ENCODE measurements at places on chromosomes 7 and 10.

GRCh38 chr7:25844102-25844870, 307.7 kb upstream of the NFE2L3 start:
- no peak for DNase-seq

GRCh38 chr7:55563596-55564325, 8.5 kb downstream of the VOPP1 start:
- no peak for DNase-seq

GRCh38 chr10:22002591-22003176, 846 bp downstream of the DNAJC1 start:
- peak; percentile 28 for DNase-seq

DNA sequence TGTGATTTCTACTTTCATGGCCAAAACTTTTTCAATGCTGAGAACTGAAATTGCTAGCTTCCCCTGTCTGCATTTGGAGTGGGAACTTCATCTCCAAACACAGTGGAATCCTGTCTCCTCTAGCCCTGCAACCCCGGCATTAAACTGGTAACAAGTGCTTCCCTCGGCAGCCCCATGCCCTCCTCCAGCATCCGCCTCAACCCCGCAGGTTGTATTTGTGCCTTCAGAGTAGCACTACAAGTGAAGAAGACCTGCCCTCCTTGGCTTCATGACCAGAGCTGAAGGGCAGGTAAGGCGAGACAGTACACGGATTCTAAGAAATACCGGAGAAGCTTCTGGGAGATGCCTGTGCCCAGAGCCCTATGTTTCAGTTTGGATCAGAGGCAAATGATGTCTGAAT, 16.9 kb downstream of the C10orf53 start:
- DNase-seq = no peak

- DNase-seq = no peak
Observed at GRCh38 chr7:38905056-38905759, 3.8 kb downstream of the VPS41 start.

GRCh38 chr7:75624134-75624832, 114.5 kb downstream of the HIP1 start:
- DNase-seq = peak; percentile 97

DNA sequence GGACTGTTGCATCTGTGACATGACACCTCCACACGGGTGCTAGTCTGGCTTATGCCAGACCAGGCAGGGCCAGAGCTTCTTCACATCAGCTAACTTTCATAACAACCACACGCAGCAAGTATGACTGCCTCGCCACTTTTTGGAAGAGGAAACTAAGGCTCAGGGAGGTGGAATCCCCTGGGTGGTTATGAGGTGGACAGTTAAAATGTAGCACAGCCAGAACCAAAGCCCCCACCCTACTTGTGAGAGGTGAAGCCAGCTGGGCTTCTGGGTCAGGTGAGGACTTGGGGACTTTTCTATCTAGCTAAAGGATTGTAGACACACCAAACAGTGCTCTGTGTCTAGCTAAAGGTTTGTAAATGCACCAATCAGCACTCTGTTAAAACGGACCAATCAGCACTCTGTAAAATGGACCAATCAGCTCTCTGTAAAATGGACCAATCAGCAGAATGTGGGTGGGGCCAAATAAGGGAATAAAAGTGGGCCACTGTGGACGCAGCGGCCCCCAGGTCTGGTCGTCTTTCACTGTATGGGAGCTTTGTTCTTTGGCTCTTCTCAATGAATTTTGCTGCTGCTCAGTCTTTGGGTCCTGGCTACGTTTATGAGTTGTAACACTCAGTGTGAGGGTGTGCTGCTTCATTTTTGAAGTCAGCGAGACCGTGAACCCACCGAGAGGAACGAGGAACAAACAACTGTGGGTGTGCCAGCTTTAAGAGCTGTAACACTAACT, 171.0 kb downstream of the PTPN20 start:
- no peak for DNase-seq

DNA sequence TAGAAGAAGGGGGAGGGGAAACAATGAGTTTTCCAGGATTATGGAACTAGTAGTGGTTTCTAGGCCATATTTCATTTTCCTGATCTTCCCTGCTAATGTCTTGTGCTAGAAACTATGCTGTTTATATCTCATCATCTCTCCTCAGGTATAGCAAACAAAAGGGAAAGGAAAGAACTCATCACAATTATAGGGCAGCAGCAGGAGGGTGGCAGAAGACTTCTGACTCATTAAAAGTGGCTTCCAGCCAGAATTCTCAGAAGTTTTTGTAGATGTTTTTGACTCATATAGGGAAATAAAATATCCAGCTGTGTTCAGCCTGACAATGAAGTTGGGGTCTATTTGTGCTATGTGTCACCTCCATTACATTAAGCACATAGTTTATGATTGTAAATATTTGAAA, 6.5 kb downstream of the AHR start:
- peak; percentile 68 for DNase-seq

DNA sequence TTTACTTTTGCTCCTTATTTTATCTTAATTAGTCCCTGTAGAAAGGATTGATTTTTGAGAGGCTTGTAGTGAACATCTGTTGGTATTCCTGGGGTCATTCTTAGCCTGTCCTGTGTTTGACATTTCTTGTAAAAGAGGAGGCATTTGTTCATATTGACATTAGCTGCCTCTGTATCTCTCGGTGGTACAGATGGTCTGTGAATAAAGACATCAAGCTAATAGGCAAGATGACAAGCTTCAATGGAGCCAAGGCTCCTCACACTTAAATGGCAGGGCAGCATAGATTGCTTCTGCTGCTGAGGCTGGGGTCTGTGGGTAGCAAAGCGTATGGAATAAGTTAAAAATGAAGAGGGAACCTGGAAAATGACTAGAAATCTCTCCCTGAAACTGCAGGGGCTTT, 687.6 kb downstream of the LRMDA start:
- no peak for DNase-seq

DNA sequence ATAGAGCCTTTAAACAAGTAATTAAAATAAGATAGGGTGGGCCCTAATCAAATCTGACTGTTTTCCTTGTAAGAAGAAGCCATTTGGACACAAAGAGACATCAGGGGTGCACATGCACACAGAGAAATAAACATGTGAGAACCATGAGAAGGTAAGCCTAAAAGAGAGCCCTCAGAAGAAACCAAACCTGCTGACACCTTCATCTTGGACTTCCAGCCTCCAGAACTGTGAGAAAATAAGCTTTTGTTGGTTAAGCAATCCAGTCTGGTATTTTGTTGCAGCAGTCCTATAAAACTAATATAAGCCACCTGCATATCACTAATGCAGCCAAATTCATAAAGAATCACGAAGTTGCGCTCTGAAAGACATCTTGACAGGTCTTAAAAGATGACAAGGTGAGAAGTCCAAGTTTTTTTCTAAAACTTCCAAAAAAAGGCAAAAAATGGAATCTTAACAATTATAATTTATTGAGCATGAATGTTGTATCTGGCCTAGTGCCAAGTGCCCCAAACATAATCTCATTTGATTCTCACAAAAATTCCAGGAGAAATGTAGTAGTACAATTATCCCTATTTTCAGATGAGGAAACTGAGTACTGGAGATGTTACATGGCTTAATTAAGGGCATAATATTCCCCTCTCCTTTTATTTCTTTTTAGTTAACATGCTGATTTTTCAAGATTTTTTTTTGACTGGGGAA, 34.3 kb upstream of the FAM133B start:
- no peak for DNase-seq

DNA sequence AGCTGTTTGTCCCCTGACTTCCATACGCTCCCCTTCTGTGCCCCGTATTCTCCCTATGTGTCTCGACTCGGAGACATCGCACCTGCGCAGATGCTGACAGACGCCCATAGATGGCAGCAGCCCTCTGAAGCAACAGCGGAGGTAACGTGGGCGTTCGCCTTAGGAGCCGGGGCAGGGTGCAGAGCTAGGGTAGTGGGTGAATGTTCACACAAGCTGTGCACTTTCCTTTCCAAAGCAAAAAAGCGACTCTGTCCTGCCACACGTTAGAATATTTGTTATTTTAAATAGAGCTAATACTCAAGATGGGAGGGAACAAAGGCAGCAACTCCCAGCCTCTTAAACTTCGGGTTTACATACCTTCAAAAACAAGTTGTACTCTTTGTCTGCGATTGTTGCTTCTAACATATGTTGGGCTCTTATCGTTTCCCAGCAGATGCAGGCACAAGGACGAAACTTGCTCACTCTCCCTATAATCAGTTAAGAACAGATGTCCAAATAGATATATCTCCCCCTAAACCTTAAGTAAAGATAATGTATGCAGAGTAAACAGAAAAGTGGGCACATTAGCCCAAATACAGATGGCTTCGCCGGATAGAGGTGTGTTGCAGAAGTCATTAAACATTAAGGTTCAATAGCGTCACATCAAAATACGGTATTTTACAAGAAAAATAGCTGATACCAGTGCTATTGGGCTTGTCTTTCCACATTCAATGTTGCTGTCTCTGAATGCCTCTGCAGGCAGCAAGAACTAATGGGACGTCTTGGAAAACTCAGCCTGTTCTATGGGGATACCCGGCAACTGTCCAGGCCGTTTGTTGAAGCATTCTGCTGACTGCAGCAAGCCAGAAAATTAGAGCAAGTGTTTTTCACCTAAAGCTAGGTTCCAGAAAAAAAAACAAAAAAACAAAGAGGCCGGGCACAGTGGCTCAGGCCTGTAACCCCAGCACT, 340.3 kb upstream of the PRKCQ start:
- DNase-seq = peak; percentile 83

DNA sequence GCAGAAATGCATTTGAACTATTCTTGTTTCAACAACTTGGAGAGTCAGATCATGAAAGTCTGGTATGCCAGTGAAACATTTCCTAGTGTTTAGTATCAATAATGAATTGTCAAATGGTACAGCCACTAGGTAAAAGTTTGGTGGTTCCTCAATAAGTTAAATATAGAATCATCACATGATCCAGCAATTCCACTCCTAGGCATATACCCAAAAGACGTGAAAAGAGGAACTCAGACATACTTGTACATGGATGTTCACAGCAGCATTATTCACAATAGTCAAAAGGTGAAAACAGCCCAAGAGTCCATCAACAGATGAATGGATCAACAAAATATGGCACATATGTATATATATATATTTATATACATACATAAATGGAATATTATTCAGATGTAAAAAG, 67.0 kb upstream of the HPS1 start:
- no peak for DNase-seq

- DNase-seq = no peak
Observed at GRCh38 chr10:26939290-26939961, 78.7 kb upstream of the ABI1 start.

DNA sequence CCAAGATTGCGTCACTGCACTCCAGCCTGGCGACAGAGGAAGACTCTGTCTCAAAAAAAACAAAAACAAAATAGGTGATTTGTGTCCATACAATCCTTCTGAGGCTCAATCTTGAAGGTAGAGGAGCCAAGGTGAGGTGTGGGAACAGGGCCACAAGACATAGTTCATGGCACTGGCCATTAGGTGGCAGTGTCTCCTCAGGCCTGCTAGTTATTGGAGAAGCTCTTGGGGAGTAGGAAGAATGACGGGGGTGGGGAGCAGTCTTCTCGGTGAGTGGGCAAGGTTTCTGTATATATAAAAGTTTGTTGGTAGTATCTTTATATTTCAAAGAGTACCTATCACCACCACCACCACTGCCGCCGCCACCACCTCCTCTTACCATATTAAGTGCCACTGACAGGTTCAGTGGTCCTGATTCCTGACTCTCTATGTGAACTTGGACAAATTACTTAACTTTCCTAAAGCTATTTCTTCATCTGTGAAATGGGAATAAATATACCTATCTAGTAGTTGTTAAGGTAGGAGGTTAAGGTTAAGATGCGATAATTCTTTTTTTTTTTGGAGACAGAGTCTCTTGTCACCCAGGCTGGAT, 24.0 kb downstream of the CCSER2 start:
- peak; percentile 46 for DNase-seq

DNA sequence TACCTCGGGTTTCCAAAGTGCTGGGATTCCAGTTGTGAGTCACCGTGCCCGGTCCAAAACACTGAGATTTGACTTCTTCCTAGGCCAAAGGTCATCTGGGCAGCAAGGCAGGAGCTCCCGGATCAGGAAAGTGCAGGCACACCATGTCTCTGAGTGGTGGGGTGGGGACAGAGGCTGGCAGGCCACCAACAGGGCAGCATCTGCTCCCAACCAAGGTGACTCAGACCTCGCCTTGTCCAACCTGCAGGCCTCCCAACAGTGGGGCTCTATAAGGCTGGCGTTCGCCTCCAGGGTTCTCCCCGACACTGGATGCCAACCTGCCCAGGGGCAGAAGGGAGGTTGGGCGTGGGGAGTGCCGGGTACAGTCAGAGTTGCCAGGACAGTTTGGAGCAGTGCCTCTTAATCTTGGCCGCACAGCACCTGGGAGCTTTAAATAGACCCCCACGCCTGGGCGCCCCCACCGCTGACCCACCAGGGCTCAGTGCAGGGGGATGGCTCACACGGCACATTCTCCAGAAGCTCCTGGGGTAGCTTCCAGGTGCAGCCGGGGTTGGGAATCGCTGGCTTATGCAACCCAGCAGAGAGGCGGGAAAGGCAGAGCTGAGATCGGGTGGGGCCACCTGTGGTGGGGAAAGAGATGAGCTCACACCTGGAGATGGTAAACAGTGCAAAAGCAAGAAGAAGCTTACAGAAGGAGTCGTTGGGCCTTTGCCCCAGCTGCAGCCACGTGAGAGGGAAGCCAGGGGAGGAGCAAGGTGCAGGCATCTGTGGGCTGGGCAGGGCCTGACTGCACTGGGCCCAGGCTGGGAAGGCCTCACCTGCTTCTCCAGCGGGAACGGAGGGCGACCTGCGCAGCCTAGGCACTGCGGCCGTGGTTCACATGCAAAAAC, 10.9 kb downstream of the CALML5 start:
- DNase-seq = no peak

- DNase-seq = no peak
Observed at GRCh38 chr7:2968616-2969397, 74.9 kb downstream of the CARD11 start.

DNA sequence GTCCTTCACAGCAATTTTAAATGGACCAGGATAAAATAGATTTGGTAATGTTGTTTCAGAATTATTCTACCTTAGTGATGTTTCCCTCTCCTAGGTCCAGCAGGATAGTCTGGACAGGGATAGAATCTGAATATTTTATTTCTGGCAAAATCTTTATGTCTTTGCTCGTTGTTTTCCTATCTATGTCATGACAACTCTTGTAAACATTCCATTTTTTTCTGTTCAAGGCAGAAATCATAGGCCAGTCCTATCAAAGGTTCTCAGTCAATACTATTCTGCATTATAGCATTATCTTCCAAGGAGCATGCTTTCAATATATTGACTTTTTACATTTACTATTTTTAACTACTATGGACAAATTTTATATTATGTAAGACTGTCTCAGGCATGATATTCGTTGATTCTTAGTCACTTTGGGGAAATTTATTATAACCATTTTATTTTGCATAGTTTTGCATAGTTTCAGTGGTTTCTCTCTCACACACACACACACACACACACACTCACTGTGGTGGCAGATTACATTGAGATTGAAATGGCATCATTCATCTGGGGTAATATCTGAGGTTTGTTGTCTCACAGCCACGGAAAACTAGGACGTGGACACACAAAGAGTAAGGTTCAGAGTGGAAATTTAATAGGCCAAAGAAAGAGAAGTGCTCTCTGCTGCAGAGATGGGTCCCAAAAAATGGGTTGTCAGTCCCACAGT, 17.2 kb downstream of the TAS2R60 start:
- no peak for DNase-seq

- no peak for DNase-seq
Observed at GRCh38 chr7:46847126-46847525, 734.8 kb downstream of the TNS3 start.

GRCh38 chr7:98788966-98789365, 80.8 kb downstream of the TMEM130 start:
- DNase-seq = no peak

GRCh38 chr10:122515022-122515424, 45.5 kb upstream of the DMBT1 start:
- no peak for DNase-seq

GRCh38 chr7:1859266-1860035, 189.4 kb downstream of the ELFN1 start:
- no peak for DNase-seq

GRCh38 chr7:154881526-154881925, 121.4 kb downstream of the PAXIP1 start:
- DNase-seq = no peak
